ENCODE measurements at places on chromosomes 1 and 21. TPM values are rescaled to one million over a fixed set of nuclear protein-coding genes. Genes with fewer than 3 reads are reported as not detected.

DNA sequence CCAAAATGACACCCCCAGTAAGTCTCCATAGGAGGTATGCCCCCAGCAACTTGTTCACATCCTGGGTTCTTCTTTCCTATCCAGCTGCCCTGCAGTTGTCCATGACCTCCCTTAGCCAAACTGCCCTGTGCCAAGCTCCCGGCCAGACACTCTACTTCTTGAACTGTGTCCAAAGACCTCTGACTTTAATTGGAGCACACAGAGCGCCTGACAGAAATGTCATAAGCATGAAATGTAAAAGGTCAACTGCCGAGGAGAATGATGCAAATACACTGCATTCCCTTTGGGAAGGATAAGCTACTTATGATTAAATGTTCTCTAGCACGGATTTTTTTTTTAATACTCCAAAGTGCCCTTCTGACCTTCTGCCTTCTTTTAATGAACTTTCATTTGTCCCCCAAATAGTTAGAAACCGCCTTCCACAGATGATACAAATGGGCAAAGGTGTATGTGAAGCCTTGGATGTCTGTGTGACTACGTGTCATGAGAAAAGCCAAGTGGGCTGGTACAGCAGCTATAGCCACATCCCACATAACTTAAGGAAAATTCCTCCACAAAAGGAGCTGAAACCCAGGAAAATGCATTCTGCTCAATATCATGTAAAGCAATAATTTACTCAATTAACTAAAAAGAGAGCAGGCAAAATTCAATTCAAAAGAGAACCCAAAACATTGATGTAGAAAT is 26.8 kb downstream of the PALMD start:
- no peak for DNase-seq

GRCh38 chr1:202184750-202185460 is 8.7 kb upstream of the LGR6 start:
- peak; percentile 80 for DNase-seq

The FAM78B gene
- total RNA-seq = 0.20 TPM

GRCh38 chr1:15753776-15754175 is 4.8 kb upstream of the FBLIM1 start:
- no peak for DNase-seq

- no peak for DNase-seq
These were observed 26.2 kb downstream of the RLF start for GRCh38 chr1:40187399-40187798.

The RPE65 gene
- not detected for total RNA-seq

DNA sequence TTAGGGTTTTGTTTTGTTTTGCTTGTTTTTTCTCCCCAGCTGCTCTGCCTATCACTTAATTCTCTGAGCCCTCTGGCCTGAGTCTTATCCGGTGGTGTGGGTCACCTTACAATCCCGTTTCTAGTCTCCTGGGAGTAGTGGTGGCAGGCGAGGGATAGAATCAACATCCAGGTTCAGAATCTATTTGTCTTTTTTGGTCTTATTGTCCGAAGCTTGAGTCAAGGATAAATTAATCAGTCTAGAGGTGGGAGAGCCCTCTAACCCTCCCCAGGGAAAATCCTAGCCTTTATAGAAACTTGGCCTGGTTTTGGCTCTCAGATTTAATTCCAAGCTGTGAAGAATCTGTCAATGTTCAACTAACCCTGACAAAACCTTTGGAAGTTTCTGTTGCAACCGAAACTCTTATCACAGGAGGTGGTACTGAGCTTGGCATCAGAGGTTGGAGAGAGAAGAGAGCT is 246.3 kb downstream of the FGGY start:
- no peak for DNase-seq

DNA sequence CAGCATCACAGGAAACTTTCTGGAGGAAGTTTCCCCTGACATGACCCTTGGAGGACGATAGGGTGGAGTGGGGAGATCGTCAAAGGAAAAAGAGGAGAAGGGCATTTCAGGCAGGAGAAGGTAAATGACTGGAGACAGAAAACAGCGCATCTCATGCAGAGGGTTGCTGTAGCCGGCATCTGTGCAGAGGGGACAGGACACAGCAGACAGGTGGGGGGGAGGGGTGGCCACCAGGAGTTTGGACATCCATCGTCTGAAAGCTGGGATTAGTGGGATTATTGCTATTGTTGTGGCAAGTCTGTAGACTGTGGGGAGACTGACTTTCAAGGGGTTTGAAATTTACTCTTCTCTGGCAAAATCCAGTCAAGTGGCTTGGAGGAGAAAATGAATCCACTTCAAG is 463.9 kb downstream of the OMA1 start:
- no peak for DNase-seq

DNA sequence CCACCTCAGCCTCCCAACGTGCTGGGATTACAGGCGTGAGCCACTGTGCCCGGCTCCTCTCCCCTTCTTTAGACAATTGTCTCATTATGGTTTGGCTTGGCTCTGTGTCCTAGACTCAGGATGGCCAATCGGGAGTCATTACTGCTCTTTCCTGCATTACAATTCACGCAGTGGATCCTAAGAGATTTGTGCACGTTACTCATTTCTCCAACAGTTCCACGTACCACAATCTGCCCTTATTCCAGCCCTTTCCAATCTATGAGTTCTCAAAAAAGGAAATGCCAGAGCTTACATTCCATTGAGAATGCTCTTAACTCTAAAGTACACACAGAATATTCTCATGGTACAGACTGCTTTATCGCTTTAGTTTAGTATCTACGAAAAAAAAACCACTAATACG is 357.0 kb downstream of the GPATCH2 start:
- DNase-seq = no peak

DNA sequence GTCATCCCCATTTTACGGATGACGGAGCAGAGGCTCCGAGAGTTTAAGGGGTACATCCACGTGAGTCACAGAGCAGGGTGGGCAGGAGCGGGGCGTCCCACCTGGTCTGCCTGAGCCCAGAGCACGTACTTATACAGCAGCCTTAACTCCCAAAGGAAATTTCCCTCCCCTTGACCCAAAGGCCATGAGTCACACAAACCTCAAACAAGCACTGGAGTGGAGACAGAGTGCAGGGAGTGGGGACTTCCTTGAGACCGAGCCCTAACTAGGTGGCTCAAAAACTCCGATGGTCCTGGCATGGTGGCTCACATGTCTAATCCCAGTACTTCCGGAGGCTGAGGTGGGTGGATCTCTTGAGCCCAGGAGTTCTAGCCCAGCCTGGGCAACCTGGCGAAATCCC is 141.6 kb upstream of the KLHDC7A start:
- DNase-seq = no peak

DNA sequence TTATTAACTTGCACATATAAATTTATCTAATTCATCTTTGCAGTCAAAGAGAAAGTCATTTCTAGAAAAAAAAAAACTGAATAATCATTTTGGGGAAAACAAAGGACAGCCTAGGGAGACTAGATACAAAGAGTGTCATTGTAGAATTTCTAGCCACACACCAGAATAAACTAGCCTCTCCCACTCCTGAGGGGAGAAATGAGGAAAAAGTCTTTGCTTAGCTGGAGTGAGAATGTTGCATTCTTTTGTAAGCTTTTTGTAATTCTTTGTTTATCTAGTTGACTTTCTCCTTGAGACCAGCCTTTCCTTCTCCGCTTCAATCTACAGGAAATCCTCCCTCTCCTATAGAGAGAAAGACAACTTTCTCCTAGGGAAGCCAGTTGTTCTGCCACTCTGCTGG is 15.9 kb upstream of the CGN start:
- no peak for DNase-seq

DNA sequence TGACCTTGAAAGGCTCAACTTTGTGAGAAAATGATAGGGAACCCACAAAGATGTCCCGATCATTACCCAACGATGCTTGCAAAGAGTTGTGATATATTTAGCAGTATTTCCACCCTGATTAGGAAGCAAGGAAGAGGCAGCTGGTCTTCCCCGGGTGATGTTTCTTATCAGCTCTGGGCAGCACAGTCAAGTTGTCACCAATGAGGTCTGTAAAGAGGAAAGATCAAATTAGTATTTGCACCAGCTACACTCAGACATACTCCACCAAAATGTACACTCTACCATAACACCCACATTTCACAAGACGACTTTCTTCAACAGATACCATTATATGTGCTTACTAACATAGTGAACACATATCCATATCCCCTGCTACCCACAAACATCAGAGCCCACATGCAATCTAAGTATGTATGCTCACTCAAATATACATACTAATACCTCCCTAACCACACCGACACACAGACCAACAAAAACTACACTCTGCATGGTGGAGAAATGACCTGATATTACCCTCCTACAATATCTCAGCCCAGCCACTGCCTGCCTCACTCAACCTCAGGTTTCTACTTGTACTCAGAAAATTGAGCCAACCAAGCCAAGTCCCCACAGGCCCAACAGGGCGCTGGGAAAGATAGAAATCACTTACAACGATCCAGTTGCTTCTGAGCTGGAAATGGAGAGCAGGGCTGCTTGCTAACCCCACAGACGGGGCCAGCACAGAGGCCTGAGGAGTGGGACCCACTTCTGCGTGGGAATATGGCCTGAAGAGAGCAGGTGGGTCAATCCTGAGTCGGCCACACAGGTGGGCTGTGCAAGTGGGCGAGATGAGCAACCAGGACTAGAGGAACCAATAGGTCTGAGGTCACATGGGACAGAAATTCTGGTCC is 4.6 kb upstream of the BTG2 start:
- DNase-seq = no peak

The TDRD5 gene
- not detected for total RNA-seq

All from activated CD8-positive, alpha-beta T cell treated with anti-CD3 and anti-CD28 coated beads for 36 hours (primary cell).